ENCODE measurements at places on chromosomes 12 and 14.

DNA sequence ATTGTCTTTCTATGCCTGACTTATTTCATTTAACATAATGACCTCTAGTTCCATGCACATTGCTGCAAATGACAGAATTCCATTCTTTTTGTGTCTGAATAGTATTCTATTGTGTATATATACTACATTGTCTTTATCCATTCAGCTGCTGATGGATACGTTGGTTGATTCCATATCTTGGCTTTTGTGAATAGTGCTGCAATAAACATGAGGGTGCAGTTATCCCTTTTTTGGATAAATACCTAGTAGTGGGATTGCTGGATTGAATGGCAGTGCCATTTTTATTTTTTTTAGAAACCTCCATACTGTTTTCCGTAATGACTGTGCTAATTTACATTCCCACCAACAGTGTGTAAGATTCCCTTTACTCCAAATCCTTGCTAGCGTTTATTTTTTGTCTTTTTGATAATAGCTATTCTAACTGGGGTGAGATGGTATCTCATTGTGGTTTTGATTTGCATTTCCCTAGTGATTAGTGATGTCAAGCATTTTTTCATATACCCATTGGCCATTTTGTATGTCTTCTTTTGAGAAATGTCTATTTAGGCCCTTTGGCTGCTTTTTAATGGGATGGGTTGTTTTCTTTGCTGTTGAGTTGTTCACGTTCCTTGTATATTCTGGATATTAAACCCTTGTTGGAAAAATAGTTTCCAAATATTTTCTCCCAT lies 2.3 kb downstream of the OAS2 start:
- no peak for DNase-seq

GRCh38 chr12:56723889-56724700 lies 1.0 kb downstream of the NACA start:
- no peak for DNase-seq

DNA sequence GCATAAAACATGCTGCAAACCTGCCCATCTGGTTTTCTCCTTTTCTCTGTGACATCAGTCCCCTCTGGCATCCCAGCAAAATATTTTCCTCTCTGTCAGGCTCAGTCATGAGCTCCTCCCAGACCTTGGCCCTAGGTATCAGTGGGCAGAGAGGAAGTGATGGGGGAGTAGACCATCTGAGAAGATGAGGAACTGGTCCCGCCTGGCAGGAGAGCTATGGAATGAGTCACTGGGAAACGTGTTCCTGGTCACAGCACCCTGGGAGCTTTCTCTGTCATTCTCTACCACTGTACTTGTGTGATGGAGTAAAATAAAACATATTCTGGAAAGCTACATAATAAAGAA lies 5.0 kb upstream of the SRSF9 start:
- DNase-seq: no peak

- no peak for DNase-seq
These were observed at the start of gene SERPINA3 for GRCh38 chr14:94612174-94612573. SERPINA3 (plus strand) TSS chr14:94612391; CDS start chr14:94614442, 2,051 bp downstream.

- no peak for DNase-seq
These were observed 35.4 kb upstream of the LTA4H start for GRCh38 chr12:96070670-96071279.

- no peak for DNase-seq
These were observed 193.8 kb upstream of the LHX5 start for GRCh38 chr12:113665457-113665856.

DNA sequence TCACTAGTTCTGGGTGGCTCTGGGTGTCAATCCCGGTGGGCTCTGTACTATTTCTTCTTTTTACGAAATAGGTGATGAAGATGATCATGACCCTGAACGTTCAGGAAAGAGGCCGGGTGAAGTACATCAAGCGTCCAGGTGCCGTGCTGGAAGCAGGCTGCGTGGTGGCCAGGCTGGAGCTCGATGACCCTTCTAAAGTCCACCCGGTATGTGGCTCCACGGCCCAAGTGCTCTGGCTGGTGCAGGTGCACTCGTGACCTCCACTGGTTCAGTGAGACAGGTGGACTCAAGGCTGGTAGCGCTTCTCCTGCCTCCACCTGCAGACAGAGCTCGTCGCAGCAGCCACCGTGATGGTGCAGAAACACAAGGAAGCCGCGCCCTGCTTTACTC lies 85.1 kb downstream of the ACACB start:
- DNase-seq: no peak

DNA sequence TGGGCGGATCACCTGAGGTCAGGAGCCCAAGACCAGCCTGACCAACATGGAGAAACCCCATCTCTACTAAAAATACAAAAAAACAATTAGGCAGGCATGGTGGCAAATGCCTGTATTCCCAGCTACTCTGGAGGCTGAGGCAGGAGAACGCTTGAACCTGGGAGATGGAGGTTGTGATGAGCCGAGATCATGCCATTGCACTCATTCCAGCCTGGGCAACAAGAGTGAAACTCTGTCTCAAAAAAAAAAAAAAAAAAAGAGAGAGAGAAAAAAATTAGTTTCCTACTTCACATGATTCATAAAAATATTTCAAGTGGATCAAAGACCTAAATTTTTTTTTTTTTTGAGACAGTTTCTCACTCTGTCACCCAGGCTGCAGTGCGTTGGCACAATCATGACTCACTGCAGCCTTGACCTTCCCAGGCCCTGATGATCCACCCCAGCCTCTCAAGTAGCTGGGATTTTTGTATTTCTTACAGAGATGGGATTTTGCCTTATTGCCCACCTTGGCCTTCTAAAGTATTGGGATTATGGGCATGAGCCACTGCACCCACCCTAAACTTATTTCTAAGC lies 24.9 kb downstream of the FCF1 start:
- no peak for DNase-seq

DNA sequence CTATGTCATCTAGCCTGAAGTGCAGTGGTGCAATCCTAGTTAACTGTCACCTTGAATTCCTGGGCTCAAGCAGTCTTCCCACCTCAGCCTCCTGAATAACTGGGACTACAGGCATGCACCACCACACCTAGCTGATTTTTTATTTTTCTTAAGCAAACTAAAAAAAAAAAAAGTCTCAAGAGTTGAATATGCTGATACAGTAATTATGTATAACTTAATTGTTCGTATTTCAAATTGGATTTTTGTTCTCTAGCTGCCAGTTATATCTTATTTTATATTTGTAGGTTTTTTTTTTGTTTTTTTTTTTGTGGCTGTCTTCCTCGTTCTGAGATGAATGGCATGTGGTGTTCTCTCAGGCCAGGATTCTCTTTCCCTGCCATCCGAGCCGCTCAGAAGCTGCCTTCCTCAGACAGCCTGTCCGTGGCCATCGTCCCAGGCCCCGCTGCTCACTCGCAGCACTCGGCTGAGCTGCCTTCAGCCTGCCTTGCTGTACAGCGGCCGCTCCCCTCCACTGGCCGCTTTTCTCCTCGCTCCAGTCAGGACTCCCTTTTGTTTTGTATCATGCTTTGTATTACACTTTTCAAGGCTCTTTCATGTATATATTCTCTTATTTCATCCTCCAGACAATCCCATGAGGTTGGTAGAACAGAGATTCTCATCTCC lies 53.3 kb downstream of the WDR20 start:
- no peak for DNase-seq

DNA sequence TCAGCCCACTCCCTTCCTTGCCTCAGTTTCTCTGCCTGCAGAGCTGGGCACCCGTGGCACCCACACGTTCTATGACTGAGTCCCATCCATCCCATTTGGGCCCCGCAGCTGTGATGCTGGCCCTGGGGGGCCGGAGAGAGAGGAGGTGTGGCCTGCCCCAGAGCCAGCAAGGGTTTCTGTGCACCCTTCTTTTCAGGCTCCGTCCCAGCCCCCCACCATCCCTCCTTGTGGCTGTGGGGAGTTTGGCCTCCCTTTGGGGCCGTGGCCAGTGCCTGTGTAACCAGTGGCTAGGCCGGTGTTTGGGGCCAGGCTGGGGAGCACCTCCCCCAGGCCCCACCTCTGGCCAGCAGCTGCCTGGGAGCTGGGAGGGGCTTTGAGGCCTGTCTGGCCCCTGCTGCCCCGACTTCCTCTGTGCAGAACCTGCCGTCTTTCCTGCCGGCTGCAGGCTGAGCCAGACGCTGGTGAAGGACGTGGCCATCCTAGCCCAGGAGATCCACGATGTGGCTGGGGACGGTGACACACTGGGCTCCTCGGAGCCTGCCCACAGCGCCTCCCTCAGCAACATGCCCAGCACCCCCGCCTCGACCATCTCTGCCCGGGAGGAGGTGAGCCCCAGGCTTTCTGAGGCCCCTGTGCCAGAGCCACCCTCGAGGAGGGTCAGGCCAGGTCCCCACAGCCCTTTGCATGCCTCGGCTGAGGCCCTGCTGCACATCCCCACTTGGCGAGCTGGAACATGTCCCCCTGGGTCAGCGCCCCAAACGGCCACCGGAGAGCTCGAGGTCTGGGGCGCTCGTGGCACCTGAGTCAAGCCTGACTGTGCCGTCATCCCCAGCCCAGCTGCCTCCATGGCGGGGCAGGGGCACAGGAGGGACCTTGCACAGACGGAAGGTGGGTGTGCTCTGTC lies 27.7 kb downstream of the CEP170B start:
- no peak for DNase-seq

- no peak for DNase-seq
These were observed 364.9 kb upstream of the FLRT2 start for GRCh38 chr14:85165094-85165493.

DNA sequence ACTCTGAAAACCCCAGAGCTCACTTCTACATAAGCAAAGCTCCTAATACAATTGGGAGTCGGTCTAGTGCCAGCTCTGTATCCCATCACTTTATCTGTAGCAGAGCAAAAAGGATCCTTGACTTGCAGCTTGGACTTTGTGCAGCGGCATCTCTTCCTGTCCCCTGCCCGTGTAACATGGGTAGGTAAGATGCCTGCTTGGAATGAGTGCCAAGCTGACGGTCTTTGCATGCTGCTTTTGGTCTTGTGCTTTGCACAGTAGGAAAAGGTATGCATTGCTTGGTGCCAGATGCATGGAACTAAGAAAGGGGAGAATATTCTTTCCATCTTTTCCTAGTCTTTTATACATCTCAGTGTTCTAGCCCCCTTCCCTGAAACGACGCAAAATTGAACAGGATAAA lies 6.9 kb upstream of the PLEKHH1 start:
- no peak for DNase-seq

GRCh38 chr14:105891631-105892452 lies 365.5 kb downstream of the TMEM121 start:
- no peak for DNase-seq

DNA sequence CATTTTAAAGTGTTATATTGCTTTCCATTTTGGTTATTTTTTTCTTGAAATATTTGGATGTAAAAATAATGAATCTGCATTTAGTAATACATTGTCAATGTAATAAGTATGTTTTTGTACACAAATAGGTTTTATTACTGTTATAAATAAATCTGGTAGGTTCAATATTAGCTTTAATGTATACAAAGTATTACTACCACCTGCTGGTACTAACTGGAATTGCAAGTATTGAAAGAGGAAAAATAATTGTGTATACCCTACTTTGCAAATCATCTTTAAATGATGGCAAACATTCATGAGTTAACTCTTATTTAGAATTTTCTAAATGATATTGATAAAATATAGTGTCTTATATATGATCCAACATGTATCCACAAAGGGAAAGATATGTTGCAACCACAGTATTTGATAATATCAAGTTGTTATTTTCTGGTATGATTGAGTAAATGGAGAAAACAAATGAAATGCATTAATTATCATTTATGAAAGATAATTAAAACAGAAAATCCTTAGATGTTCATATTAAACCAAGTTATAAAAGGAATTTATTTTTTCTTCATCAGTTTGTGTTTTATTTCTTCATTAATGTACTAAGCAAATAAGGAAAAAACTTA lies 3.2 kb downstream of the OR4K2 start:
- DNase-seq: no peak

- peak; percentile 32 for DNase-seq
These were observed 8.1 kb downstream of the LPAR5 start for GRCh38 chr12:6627616-6628015.

DNA sequence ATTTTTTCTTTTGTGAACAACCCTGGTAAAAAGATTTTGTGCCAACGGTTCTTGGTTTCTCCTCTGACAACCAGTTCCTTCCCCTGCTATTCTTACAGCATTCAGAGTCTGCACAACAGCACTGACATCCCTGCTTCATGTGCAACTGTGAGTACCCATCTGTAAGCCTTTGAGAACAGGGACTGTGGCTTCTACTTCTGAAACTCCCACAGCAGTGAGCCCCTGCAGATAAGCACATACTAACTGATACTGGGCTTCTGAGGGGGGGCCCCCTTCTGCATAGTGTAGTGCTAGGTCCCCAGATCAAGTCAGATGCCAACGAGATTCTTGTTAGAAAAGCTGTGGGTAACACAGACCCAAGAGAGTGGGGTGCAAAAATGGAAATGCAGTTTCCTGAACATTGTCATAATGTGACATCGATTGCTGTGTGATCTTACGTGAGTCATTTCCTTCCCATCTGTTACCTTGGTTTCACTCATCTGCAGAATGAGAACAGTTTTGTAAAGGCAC lies 11.1 kb upstream of the NINJ2 start:
- peak; percentile 29 for DNase-seq

GRCh38 chr14:68649476-68650189 lies 143.2 kb downstream of the ZFP36L1 start:
- no peak for DNase-seq

- DNase-seq: no peak
These were observed 1.3 kb downstream of the CAMKK2 start for GRCh38 chr12:121295116-121295745.

GRCh38 chr12:4193821-4194220 lies 79.7 kb upstream of the CCND2 start:
- DNase-seq: no peak

DNA sequence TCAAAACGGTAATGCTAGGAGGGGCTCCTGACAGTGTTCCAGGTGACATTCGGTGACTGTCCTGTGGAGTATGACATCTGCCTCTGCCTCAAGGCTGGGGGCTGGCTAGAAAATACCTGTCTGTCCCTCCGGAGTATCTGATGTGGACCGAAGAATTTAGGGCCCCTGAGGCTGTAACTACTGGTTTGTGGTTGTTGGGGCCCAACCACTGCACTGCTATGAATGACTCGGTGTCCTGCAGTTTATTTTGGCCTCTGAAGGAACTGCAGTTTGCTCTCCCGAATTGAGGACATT lies 198.9 kb upstream of the CAND1 start:
- no peak for DNase-seq

DNA sequence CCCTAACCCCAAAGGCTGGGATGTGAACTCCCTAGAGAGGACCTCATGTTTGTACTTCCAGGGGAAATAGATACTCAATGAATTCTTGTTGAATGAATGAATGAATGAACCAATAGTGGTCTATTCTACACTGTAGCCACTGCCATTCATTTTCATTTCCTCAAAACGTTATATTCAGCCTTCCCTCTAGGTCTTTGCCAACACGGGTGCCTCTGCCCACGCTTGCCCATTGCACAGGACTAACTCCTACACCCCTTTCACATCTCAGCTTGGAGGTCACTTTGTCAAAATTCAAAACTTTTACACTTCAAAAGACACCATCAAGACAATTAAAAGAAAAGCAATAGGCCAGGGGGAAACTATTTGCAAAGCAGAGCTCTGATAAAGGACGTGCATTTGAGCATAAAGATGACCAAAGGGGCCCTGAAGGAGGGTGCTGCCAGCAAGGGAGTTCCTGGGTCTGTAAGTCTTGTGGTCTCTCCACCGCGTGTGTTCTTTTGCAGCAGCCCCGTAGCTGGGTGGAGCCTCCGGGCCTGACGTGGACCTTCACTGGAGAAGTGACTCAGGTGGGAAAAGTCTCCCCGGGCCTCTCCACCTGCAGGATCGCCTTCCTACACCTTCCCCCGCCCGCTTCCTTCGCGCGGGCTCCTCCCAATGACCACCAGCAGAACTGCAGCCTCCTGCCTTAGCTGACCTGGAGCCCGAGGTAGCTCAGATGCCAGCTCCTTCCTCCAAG lies 31.5 kb downstream of the TMEM63C start:
- DNase-seq: no peak

GRCh38 chr12:71967211-71967610 lies 28.6 kb downstream of the TPH2 start:
- DNase-seq: no peak

Data from activated effector memory CD4-positive, alpha-beta T cell treated with Interleukin-2 at 50 U/mL for 16 hours (primary cell).